Brain (organoid and tissue), 16 donors: ENCODE measurements at places on chromosomes 11 and 22.

DNA sequence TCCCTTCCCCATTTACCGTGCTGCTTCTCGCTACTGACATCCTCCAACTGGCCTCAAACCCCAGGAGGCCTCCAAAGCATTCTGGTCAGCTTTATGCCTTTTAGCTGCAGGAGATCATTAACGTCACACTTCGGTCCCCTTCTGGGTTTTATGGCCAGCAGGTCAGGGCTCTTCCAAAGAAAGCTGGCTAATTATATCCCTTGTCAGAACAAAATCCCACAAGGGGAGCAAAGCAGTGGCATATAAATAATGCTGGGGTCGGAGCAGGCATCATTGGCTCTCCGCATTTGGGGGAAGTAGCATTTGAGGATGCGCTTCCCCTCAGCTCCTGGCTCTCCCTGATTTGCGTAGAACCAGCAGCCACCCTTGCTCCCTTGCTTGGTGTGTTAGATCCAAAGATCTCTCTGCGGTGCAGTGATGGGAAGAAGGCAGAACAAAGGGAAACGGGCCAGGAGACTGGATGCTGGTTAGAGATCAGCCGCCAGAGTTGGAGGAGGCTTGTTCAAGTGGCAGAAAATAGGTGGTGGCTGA lies 117.4 kb downstream of the DBX1 start:
- peak; percentile 38 for DNase-seq

DNA sequence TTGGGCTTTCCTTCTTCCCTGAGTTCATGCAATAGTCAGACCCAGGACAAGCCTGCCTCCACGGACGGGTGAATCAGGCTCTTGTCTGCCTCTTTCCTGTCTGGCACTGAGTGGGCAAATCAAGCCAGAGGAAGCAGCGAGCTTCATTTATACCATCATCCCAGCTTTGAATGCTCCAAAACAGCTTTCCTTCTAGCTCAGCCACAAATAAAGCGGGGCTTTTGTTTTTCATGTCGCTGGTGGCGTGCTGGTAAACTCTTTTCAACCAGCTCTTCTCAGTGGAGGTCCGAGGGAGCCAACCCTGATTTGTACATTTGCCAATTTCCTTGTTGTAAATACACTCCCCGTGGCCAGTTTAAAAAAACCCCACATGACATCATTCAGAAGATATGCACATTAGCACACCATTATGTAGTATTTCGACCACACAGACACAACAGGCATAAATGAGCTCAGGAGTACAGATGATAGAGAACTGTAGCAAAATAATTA lies 8.6 kb downstream of the C11orf91 start:
- DNase-seq, result peak; percentile 93

DNA sequence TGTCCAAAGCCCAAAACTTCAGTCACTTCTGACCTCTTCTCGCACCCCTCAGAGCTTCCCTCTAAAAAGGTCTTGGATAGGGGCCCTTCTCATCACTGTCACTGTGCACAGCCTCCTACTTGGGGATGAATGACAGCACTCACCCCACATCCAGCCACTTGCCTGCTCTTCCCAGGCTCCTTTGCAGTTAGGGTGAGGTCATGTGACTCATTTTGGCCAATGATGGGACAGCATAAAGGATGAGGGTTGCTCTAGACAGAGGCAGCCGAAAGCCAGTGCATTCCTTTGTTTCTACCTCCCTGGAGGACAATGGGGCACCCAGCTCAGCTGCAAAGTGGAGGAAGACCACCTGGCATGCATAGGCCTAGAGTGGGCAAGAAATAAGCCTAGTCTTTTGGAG lies 1413.3 kb downstream of the TBC1D22A start:
- DNase-seq, result no peak

DNA sequence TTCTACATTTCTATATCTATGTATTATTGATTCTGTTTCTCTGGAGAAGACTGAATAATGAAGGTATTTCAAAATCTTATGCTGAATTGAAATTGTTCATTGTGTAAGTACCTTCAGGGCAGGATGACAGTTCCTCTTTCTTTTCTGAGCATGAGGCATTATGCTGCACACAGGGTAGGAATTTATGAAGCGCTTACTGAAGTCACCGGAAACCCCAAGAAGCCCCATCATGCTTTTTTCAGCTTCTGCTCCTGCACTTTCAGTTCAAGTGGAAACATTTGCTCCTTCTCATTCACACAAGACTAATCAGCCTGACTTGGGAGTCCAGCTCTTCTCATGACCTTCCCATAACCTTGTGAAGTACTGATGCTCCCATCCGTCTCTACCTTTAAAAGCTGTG lies 314.7 kb upstream of the SORL1-AS1 start:
- DNase-seq, result no peak

- DNase-seq, result no peak
These were observed 53.4 kb downstream of the FAM181B start for GRCh38 chr11:82680252-82680651.

DNA sequence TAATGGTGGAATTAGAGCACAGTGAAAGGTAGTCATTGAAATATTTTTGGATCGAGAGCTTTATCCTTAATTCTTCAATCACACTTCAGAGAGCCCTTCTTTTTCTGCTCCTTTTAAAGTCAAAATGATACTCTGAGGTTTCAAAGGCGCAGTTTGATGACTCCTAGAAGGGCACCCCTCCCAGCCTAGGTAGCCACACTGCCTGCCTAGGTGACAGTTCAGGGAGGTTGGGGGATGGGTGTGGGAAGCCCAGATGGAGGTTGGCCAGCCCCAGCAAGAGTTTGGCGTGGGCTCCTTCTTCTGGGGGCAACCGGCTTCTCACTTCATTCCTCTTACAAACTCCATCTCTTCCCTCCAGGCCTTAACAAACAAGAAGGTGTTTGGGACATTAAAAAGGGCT lies 28.6 kb upstream of the PHF21A start:
- no peak for DNase-seq

- no peak for DNase-seq
These were observed 861.4 kb upstream of the RAG2 start for GRCh38 chr11:37459456-37459855.

DNA sequence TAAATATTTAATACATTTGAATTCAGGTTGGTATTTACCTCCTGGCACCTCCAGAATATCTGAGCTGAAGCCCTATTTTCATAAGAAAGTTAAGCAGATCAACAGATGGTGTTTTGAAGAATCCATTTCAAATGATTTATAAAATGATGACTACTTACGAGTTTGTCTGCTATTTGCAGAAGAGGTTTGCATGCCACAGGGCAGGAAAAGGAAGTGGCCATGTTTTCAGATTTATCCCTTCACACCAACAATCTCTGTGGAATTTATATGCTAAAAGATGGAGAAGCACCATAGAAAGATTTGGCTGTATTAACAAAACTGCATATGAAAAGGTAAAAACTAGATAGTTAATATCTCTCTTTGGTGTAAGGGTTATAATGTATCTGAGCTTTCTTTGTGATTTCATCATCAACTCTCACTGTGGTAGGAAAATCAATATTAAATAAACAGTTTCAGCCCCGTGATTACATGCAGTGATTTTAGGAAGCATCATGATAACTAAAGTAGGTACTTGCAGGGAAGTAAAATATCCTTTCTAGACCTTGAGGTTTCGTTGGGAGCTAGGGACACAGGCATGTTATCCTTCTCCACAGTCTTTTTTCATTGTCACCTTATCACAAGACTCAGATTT lies 2.6 kb downstream of the BMAL1 start:
- no peak for DNase-seq

DNA sequence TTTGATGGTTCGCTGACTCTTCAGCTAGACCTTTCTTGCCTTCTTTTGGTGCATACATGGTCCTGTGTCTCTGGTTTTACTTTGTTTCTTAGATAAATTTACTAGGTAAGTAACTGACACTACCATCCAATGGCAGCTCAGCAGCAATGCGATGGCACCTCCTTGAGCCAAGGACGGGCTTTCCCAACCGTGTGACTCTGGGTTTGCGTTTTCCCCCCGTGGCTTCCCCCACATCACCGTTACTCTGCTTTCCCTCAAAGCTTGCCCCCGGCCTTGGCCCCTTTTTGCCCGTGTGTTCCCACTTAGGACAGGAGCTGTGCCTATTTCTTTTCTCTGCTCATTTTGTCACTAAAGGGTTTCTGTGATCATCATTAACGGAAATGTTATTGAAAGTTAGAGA lies 41.5 kb downstream of the TBC1D22A start:
- DNase-seq, result no peak

GRCh38 chr11:111039982-111040381 lies 205.5 kb upstream of the POU2AF2 start:
- no peak for DNase-seq

DNA sequence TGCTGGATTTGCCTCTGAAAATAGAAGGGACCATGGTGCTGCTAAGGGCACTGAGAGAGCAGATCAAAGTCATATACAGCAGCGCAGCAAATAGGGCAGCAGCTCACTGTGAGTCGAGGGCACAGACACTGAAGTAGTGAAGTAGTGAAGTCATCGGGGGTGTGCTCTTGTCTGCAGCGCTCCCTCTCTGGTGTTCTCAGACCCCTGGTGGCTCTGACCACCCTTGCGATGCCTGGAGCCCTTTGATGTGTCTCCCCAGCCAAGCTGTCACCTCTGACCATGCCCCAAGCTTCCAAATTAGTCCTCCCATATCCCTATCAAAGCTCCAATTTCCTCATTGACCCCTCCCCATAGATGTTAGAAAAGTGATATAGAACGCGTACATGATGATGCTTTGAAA lies 27.7 kb upstream of the EIF3M start:
- no peak for DNase-seq

DNA sequence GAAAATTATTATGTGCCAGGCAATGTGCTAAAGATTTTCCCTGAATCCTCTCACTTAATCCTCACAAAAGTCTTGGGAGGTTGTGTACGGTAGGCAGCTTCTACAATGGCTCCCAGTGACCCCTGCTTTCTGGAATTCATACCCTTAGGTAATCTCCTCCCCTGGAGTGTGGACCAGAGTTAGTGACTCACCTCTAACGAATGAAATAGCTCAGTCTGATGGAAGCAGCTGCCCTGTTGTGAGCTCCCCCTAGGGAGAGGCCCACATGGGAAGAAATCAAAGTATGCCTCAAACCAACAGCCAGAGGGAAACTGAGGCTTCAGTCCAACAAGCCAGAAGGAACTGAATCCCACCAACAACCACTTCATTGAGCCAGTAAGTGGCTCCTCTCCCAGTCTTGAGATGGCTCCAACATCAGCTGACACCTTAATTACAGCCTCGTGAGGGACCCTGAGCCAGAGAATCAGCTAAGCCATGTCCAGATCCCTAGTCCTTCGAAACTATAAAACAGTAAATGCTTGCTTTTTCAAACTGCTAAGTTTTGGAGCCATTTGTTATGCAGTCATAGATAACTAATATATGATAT lies 98.9 kb upstream of the ISX start:
- DNase-seq, result no peak

- no peak for DNase-seq
These were observed 121.3 kb downstream of the BCR start for GRCh38 chr22:23301591-23301990.

GRCh38 chr11:16857186-16857585 lies 118.7 kb downstream of the C11orf58 start:
- no peak for DNase-seq

GRCh38 chr11:68910965-68911364 lies 7.3 kb downstream of the IGHMBP2 start:
- DNase-seq, result no peak

GRCh38 chr11:46845740-46846509 lies at the start of gene CKAP5:
CKAP5 (minus strand) TSS chr11:46846280; CDS start chr11:46821231, 25,049 bp downstream.
- DNase-seq, result peak; percentile 95

GRCh38 chr11:60390419-60390818 lies 5.8 kb upstream of the MS4A14 start:
- no peak for DNase-seq

DNA sequence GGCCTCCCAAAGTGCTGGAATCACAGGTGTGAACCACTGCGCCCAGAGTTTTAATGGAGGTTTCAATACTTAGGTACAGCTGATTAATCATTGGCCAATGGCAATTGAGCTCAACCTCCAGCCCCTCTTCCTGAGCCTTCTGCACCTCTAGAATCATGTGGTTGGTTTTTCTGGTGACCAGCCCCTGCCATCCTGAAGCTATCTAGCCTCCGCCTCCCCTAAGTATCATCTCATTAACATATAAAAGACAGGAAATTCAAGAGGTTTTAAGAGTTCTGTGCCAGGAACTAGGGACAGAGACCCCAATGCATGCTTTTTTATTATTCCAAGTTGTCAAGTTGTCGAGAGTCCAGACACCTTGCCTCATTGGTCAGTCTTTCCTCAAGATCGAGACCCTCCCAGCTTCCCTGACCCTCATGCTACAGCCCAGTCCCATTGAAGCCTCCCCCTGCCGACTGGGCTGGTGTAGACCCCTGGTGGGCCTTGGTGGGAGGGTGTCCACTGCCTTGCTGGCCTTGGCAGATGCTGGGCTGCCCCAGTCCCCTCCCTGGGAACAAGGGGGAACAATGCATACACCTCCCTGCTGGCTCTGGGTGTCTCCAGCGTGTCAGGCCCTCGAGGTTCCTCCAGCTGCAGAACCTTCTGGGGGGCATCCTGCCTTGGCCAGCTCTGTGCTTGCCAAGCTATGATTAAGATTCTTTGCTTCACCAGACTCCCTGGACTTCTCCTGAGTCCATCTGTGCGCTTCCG lies 148.0 kb downstream of the CTTN start:
- no peak for DNase-seq
